ENCODE measurements at places on chromosomes 13 and 19.

DNA sequence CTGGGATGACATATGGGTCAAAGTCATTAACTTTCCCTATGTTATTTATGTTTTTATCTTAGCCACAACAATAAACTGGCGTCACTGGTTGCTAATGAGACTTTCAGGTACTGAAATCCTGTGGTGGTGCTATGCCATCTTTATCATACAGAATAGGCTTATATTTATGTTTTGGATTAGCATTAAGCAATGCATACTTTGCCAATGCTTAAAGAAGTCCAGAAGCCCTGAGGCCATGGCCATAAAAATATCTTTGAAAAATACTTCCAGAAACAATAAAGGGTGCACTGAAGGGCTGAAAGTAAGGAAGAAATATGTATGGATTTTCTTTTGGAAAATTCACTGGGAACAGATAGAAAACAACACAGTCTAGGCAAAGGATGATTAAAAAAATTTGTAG lies 304.6 kb upstream of the SLC10A2 start:
- no peak for DNase-seq

DNA sequence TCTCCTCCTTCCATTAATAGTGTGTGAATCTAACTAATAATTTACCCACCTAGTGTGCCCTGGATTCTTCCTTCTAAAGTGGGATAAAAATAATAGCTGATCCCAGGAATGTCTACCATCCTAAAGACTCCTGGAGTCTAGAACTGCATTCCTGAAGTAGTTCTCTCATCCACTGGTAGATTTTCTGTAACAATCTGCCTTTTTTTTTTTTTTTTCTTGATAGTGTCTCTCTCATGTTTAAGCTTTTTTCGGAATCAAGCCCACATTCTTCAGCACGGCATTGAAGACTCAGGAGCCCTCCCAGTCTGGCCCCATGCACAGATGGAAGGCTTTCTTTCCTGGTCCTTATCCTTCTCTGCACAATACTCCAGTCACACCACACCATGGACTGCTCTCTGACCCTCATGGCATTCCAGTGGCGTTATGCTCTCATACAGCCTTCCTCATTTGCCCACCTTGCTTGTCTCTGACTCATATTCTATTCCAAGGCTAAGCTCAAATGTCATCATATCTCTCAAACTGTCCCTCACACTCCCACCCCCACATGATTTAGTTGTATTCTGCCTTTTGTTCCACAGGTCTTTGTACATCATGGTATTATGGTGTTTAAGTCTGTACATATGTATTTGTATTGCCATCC lies 68.7 kb upstream of the FRY start:
- DNase-seq: no peak

DNA sequence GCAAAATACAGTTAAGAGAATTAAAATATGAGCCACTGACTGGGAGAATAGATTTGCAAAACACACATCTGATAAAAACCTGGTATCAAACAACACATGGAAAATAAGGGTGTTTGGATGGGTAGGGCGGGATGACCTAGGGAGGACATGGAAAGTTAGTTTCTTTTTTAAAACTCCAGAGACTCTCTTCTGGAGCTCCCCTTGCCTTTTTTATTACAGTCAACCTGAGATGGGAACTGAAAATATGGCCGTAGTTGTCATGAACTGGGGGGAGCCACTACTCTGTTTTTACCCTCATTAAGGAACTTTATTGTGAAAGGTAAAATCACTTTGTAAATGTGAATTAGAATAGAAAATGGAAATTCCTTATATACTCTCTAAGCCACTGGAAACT lies 113.0 kb downstream of the ATP11A start:
- DNase-seq: no peak

GRCh38 chr13:62908321-62908720 lies 1492.7 kb upstream of the PCDH20 start:
- DNase-seq: no peak

GRCh38 chr19:1112268-1113029 lies 8.7 kb downstream of the GPX4 start:
- peak; percentile 80 for DNase-seq

GRCh38 chr13:104251931-104252330 lies 1185.7 kb upstream of the SLC10A2 start:
- DNase-seq: no peak

- no peak for DNase-seq
Observed at GRCh38 chr13:35561540-35561939, 85.1 kb upstream of the MAB21L1 start.

GRCh38 chr13:110354123-110354627 lies 47.1 kb downstream of the COL4A2 start:
- no peak for DNase-seq

DNA sequence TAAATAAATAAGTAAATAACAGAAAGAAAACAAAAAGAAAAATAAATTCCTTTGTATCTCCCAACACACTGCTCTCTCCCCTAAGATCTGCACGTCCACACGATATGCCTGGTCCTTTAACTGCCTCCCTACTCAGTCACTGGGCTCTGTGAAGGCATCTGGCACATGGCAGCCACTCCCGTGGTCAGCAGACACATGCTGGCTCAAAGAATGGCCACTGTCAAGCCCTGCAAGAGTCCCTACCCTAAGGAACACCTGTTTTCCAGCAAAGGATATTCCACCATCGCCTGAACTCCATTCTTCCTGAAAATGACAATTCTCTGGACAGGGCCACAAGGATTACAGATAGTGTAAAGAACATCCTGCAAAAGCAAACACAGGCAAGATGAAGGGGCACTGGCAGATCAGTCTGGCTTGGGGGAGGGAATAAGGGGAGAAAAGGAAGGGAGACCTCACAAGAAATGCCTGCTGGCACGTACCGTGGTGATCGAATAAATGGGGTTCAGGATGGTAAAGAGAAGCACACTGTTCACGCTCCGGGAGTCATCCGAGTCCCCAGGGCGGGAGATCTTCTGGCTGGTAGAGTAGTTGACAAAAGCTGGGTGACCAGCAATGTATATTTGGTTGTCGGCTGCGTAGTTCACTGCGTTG lies 4.3 kb downstream of the HNRNPL start:
- peak; percentile 37 for DNase-seq

- no peak for DNase-seq
Observed at GRCh38 chr19:4730740-4731171, 7.1 kb upstream of the DPP9 start.

GRCh38 chr19:55423225-55424005 lies 15.8 kb upstream of the UBE2S start:
- no peak for DNase-seq

DNA sequence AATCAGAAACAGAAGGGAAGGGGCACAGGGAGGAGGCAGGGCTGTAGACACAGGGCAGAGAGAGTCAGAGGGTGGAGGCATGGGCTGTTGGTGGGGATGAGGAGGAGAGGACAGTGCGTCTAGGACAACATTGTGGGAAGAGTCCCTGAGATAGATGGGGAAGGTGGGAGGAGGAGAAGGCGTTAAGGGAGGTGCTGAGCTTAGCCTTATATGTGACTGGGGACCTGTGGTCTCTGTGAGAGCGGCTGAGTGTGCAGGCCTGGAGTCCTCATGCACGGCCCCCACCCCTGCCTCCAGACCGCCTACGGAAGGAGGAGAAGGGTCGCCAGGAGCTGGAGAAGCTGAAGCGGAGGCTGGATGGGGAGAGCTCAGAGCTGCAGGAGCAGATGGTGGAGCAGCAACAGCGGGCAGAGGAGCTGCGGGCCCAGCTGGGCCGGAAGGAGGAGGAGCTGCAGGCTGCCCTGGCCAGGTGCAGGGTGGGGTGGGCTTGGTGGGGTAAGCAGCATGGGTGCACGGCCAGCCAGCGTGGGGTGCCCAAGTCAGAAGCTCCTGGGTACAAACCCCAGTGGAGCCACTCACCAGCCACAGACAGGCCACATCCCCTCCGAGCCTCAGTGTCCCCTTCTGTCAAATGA lies 56.8 kb downstream of the KCNC3 start:
- no peak for DNase-seq

GRCh38 chr13:20969182-20969581 lies 66.6 kb upstream of the XPO4 start:
- DNase-seq: no peak

GRCh38 chr19:45472563-45473366 lies 5.0 kb downstream of the FOSB start:
- DNase-seq: peak; percentile 80

DNA sequence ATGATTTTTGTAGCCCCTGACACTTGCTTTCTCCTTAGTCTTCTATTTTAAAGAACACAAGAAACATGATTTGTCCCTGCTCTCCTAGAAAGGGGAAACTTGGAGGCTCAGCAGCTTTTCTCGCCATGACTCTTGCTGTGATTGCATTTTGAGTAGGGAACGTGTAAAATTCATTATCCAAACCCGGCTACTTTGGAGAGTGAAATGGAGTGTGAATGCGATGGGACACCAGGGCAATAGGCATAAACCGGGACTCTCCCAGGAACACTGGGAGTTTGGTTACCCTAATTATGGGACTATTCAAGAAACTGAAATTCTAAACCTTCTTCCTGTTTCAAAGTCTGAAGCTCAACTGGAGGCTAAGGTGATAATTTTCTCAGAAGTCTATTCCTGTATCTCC lies 181.7 kb upstream of the RFC3 start:
- no peak for DNase-seq

DNA sequence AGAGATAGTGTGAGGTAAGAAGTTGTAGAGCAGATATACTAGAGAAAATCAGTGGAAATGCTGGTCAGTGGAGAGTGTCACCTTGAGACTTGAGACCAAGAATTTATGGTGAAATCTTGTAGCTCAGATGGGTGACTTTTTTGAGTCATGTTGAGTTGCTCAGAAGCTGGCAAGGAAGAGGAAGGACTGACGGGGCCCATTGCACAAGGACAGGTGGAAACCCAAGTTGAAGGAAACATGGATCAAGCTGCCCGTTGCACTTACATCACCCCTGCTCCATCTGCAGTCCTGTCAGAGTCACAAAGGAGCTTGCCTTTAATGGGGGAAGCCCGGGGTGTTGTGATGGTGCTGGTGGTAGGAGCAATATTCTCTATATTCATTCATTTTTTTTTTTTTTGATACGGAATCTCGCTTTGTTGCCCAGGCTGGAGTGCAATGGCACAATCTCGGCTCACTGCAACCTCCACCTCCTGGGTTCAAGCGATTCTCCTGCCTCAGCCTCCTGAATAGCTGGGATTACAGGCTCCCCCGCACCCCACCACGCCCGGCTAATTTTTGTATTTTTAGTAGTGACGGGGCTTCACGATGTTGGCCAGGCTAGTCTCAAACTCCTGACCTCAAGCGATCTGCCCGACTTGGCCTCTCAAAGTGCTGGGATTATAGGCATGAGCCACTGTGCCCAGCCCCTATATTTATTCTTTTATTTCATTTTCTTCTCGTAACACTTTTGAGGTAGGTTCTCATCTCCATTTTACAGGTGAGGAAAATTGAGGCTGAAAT lies 27.4 kb downstream of the UBAC2 start:
- DNase-seq: no peak

DNA sequence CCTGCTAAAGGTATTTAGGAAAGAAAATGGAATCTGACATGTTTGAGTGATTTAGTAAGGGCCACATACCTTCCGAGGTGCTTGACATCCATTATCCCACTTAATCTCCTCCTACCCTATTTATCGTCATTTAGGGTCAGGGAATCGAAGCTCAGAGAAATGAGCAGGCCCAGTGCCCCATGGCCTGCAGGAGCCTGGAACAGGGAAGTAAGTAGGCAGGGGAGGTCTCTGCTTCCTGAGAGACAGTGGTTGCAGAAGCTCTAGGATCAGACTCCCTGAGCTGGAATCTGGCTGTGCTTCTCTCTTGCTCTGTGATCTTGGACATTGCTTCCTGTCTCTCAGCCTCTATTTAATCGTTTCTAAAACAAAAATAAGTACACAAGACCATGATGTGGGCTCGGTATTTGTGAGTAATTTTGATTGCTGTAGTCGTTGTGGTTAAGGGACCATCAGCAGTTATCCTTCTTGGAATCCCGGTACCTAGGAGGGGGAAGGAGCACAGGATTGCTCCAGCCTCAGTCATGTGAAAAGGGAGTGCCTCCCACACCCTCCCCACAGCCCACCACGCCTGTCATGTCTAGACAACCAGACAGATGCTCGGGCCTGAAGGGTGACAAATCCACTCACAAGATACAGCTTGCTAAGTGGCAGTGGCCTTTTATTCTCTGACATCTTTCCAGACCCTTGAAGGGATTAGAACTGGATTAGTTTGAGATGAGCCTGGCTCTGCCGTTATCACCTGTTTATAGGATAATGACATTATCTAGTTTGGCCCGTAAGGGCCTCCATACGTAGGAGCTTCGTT lies 169.2 kb upstream of the TSHZ3 start:
- no peak for DNase-seq

DNA sequence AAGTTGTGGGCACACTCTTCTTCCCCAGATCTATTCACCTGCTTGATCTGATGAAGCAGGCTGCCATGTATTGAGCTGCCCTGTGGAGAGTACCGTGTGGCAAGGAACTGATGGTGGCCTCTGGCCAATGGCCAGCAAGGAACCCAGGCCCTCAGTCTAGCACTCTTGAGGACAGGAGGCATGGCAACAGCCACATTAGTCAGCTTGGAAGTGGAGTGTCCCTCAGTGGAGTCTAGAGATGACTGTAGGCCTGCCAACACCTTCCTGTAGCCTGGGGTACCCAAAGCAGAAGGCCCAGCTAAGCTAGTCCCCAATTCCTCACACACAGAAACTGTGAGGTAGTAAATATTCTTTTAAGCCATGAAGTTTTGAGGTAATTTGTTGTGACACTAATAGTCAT lies 412.5 kb downstream of the DACH1 start:
- no peak for DNase-seq

DNA sequence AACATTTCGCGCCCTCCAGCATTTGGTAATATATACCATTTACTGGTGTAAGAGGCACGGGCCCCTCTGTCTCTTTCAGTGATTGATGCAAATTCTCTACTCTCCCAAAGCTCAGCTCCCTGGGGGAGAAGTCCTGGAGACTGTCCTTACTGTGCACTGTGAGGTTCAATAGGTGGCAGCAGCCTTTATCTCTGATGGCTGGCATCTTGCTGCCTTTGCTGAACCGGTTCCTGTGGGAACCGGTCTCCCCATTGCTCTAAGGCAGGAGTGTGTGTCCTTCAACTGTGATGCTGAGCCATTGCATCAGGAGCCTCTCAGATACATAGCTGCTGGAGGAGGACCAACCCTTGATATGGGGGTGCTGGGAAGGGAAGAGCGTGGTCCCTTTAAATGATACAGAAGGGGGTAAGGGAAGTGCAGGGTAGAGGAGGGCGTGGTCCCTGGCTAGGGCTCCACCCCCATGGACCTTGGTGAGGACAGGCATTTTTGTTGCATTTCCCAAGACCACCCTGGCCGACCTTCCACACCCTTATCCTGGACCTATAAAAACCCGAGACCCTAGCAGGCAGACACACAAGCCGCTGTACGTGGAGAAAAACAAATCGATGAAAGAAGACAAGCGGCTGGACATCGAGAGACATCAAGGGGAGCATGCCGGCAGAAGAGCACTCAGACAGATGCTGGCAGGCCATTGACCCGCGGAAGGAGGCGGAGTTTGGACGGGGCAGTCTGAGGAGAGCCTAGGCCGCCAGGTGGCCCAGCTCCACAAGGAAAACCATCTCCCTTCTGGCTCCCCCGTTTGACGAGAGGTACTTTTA lies 41.1 kb upstream of the GTF3A start:
- no peak for DNase-seq

Data from spleen (tissue), 13 donors.